ENCODE measurements at places on chromosomes 7 and 10.

DNA sequence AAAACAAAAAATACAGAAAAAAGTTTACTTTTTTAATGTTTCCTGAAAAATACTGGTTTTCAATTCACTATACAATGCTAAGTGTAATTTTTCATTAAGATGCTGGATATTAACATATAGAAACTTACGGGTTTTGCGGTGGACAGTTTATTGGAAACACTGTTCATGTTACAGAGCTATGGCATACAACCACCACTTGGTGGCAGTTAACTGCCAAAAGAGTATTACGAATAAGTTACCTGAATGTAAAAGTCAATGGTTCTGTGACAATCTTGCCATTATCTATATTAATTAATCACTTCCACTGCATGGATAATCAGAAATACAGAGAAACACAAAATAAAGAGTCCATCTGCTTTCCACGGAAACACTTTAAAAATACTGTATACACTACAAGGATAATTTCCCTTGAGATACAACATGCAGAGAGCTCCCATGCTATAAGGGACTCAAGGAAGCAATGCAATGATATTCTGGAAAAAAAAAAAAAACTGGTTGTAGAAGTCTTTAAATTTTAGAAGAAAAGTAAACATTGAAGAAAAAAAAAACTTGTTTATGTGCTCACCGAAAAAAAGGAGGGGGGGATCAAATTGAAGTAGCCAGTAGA, 97.0 kb downstream of the TPK1 start:
- peak; percentile 29 for DNase-seq

GRCh38 chr10:116287906-116288501, 15.0 kb upstream of the GFRA1 start:
- no peak for DNase-seq

DNA sequence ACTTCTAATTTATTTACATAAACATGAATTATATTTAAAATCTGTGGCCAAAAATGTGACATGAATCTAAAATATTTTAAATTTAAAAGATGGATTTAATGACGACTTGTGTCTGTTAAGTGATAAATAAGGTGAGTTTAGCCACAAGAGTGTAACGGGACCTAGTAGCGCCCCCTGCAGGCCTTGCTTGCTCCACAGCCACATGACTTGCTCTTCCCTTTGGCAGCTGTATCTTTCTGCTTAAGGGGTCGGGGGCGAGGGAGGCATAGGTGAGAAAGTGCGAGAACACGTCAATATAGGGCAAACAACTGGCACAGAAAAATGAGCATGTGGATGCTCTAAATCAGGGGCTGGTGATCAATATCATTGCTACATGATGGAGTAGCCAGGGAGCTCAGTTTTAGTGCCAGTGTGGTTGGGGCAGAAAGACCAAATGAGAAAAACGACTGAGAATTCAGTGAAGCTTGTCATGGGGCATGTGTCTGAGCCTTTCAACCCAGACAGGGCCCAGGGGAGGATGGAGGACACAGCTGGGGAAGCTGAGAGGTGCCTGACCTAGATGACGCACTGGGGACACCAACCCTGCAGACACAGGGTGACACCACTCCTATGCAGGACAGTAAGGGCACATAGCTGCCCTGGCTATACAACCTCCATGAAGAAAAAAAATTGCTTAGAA, 49.8 kb downstream of the PAXIP1 start:
- DNase-seq: peak; percentile 26

GRCh38 chr10:46560381-46560780, 3.9 kb upstream of the GPRIN2 start:
- no peak for DNase-seq

- DNase-seq: peak; percentile 41
These were observed 85.5 kb upstream of the GNA12 start for GRCh38 chr7:2929321-2930201.

DNA sequence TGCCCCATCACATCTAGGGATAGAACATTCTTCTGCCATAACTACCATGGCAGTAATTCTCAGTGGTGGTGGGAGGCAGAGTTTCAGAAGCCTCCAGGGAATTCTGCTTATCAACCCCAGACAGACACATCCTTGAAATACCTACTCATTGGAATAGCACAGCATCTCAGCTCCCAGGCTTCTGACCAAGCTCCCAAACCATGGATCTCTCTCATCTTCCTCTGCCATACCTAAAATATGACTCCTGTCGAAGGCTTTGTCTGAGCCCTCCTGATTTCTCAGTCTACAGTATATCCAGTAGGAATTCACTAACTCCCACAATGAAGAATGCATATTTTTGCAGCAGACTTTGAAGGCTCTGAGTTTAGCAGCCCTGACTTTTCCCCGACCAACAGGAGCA, 687.5 kb downstream of the GRID1 start:
- DNase-seq: no peak

GRCh38 chr7:114026486-114027089, 107.8 kb upstream of the PPP1R3A start:
- peak; percentile 74 for DNase-seq
